SK-N-DZ (cell line): ENCODE measurements at places on chromosomes 11 and 22.

- no peak for DNase-seq
Observed at GRCh38 chr11:11397781-11398180, 44.7 kb upstream of the CSNK2A3 start.

DNA sequence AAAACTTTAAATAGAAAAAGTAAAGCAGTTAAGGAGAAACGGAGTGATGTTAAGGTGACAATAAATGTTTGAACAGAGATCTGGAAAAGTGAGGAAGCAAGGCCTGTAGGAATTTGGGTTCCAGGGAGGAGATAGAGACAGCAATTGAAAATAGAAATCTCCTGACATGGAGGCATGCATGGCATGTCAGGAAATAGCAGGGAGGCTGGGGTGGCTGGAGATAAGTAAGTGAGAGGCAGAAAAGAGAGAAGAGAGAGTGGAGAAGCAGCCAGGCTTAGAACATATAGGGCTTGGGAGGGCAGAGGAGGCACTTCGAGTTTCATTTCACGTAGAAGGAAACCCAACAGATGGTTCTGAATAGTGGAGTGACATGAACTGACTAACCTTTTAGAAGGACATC, 185.5 kb downstream of the LRRC4C start:
- no peak for DNase-seq

DNA sequence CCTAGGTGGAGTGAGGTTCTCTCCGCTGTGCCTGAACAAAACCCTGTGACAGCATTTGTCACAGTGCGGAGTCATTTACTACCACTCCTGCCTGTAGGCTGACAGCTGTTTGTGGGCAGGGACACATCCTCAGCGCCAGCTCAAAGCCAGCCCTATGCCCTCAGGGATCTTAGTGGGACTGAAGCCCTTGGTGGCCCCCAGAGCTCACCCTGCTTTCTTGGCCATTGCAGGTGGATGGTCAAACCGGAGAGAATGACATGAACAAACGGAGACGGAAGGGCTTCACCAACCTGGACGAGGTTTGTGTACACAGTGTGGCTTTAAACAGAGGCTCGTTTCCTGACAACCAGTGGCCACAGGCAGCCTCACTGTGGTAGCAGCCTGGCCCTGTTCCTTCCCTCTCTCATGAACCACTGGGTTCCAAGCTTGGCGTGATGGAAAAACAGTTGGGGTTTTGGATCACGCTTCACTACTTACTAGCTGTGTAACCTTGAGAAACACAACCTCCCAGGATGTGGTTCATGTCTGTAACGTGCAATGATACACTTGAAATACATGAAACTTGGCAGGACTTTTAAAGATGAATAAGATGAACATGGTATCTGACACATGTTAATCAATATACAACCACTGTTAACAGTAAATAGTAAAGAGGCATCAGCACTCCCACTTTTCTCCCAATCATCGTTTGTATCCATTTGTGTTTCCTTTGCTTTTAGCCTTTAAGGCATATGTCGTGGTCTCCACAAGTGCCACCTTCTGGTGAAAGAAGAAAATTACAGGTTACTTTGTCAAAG, 125.8 kb downstream of the MICAL2 start:
- DNase-seq = peak; percentile 64

DNA sequence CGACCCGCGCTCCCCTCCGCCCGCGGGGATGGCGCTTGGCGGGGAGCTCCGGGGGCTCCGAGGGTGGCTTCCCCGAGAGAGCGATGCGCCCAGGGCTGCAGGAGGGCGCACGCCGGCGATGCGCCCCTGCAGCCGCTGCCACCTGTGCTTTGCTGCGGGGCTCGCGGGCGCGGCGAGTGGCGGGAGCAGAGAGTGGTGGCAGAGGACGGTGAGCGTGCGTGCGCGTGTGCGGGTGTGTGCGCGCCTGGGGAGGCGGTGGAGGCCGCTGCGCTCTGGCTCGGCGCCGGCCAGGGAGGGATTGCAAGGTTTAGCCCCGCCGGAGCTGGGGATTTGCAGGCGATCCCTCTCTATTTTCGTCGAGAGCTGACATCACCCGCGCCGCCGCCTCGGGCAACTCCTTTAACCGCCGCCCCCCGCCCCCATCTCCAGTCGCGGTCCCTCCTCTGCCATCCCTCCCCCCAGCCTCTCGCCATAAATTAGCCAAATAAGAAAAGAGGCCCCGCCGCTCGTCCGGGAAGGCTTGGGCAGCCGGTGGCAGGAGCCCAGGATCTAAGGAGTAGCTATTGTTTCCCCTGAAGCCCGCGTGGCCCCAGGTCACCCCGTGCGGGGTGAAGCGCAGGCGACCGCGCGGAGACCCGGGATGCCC, at the start of gene SLC1A2:
TSS of gene SLC1A2 (minus strand) at position 375 of the 646 bp plus-strand sequence. CDS start 592 bp downstream, outside the sequence.
- DNase-seq = peak; percentile 83

DNA sequence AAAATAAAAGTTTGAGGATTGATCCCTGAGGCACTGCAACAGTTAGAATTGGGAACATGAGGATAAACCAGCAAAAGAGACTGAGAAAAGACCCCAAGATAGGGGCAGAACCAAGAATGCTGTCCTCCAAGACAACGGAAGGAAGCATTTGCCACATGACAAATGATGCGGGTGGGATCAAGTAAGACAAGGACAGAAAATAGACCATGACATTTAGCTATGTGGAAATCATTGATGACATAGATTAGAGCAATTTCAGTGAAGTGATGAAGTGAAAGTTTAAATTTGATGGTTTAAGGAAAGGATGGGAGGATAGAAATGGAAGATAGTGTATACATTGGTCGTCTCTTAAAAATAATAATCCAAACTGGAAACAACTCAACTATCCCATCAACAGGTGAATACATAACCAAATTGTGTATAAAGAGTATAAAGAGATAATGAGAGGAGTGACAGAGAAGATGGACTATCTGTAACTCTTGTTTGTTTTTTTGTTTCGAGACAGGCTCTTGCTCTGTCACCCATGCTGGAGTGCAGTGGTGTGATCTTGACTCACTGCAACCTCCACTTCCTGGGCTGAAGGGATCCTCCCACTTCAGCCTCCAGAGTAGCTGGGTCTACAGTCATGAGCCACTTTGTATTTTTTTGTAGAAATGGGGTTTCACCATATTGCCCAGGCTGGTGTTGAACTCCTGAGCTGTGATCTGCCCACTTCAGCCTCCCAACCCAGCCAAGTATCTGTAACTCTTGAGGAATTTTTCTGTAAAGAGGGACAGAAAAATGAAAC, 48.7 kb upstream of the FDX1 start:
- DNase-seq = no peak

GRCh38 chr11:115579181-115579825, 75.1 kb upstream of the CADM1 start:
- DNase-seq = no peak

DNA sequence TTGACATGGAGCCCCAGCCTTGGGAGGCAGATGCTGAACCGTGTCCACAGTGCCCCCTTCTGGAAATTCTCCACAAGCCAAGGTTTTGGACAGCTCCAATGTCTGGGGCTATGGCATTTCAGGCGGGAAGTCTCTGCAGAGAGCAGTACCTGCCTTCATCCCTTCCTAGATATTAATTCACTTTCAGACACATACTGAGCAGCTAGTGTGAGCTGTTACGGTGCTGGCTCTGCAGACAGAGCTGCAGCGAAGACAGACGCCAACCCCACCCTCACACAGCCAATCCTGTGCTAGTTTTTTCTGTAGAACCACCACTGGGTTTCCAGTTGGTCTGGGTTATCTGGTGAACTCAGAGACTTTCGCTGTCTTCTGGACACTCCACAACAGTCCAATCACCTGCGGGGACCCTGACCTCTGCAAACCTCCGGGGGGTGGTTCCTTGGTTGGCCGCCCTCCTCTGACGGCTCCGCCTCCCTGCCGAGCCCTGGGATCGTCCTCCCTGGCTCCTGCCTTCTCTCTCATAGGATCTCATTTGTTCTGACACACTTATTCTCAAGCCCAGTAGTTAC, 9.1 kb downstream of the LMF2 start:
- DNase-seq = peak; percentile 81

DNA sequence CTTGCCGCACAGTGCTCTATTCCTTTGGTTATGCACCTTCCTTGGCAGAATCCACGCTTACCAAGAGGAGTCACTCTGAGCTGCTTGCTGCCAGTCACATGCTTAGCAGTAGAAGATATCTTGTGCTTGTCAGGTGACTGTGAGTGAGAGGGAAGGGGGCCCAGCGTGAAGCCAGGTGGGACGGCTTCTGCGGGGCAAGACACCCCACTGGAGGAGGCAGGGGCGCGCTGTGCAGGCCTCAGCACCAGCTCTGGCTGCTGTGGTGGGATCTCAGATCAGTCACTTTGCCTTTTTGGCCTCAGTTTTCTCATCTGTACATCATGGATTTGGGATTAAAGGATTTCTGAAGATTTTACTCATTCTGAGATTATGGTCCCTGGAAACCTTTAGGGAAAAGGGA, 63.9 kb upstream of the B3GAT1 start:
- no peak for DNase-seq

DNA sequence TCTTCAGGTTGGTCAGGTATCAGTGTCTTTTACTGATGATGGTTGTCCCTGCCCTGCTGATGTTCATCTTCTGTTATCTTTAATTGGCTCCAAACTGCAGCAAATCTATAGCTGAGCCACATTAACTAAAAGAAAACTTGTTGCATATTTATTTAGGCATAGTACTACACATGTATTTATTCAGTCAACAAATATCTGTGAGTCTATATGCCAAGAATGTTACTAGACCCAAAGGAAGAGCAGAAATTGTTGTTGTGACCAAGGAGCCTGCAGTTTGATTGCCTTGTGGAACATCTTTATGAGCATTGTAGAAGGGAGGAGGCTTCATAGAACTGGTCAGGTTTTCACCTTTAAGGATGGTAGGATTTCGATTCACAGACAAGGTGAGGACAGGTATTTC, 10.1 kb downstream of the BMAL1 start:
- no peak for DNase-seq

GRCh38 chr22:24894220-24894975, 52.1 kb downstream of the LHFPL7 start:
- no peak for DNase-seq
